Activated CD8-positive, alpha-beta T cell treated with anti-CD3 and anti-CD28 coated beads for 36 hours (primary cell): ENCODE measurements at places on chromosomes 2 and 18. TPM values are rescaled to one million over a fixed set of nuclear protein-coding genes. Genes with fewer than 3 reads are reported as not detected.

GRCh38 chr2:41880561-41881243 is 167.1 kb upstream of the PKDCC start:
- no peak overlapping the region for H3K4me3 ChIP-seq
- H3K4me1 ChIP-seq: no peaks in the 10 kb centered on the region
- DNase-seq: no peak
- H3K36me3 ChIP-seq: no peaks in the 10 kb centered on the region
- no peak overlapping the region for H3K27ac ChIP-seq

The FSHR gene
- not detected for total RNA-seq

GRCh38 chr2:222074674-222075073 is 224.1 kb downstream of the PAX3 start:
- H3K27me3 ChIP-seq: peaks cover 8% of the 10 kb centered on the region
- no peaks in the 10 kb centered on the region for H3K36me3 ChIP-seq
- DNase-seq: no peak
- H3K27ac ChIP-seq: no peak overlapping the region

The TLX2 gene
- total RNA-seq: 0.16 TPM

The ABCG8 gene
- total RNA-seq: not detected

GRCh38 chr2:68766376-68766845 is 31.8 kb downstream of the ARHGAP25 start:
- H3K36me3 ChIP-seq: peaks cover 22% of the 10 kb centered on the region
- H3K4me3 ChIP-seq: peak overlapping the region; percentile 68
- peak overlapping the region; percentile 99 for H3K27ac ChIP-seq

- H3K4me3 ChIP-seq: no peak overlapping the region
- no peak for DNase-seq
- H3K27me3 ChIP-seq: peaks cover 2% of the 10 kb centered on the region
- no peak overlapping the region for H3K27ac ChIP-seq
Observed at GRCh38 chr2:199503148-199503547, 45.4 kb upstream of the SATB2 start.

DNA sequence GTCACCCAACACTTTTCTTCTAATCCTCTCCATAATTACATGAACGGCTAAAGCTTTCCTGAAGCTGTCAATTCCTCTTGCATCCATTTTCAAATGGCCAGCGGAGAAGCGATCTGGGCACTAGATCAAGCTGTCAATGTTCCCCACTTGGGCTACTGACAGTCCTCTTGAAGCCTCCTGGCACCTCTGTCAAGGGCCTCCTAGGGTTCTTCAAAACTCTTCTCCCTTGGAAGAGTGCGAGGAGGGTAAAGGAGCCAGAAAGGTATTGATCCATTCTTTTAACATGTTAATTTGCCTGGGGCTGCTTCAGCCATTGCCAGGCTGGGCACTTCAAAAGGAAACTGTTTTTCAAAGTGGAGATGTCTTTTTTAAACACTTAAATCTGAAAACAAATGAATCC is 19.8 kb downstream of the EPHA4 start:
- H3K4me1 ChIP-seq: peaks cover 16% of the 10 kb centered on the region
- H3K36me3 ChIP-seq: no peaks in the 10 kb centered on the region
- H3K27me3 ChIP-seq: no peaks in the 10 kb centered on the region
- H3K4me3 ChIP-seq: no peak overlapping the region
- DNase-seq: no peak

GRCh38 chr18:46291149-46291548 is 187.0 kb downstream of the HAUS1 start:
- no peak overlapping the region for H3K27ac ChIP-seq
- H3K36me3 ChIP-seq: no peaks in the 10 kb centered on the region
- no peak for DNase-seq
- H3K4me3 ChIP-seq: no peak overlapping the region

The GCKR gene
- total RNA-seq: not detected

The SPP2 gene
- not detected for total RNA-seq
